ENCODE measurements at places on chromosomes 16 and 17.
A peak's percentile ranks its signal among the peaks of the same experiment; 100 is the strongest.

GRCh38 chr17:34117811-34118210, 137.3 kb upstream of the CCL2 start:
- no peak for DNase-seq

DNA sequence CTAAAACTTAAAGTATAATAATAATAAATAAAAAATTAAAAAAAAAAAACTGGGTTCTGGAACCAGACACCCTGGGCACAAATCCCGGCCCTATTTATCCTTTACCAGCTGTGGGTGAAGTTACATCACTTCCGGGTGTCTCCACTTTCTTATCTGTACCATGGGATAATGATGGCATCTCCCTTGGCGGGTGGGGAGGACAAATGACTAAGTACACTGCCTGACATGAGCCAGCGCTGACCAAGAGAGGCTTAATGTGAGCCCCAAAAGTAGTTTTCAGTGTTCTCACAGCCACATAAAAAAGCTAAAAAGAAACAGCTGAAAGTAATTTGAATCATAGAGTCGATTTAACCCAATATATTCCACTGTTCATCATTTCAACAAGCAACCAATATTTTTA, 424.9 kb downstream of the SOX9 start:
- no peak for DNase-seq

- DNase-seq, result peak; percentile 38
Measured at GRCh38 chr17:75516619-75517296, 430 bp downstream of the TSEN54 start.

DNA sequence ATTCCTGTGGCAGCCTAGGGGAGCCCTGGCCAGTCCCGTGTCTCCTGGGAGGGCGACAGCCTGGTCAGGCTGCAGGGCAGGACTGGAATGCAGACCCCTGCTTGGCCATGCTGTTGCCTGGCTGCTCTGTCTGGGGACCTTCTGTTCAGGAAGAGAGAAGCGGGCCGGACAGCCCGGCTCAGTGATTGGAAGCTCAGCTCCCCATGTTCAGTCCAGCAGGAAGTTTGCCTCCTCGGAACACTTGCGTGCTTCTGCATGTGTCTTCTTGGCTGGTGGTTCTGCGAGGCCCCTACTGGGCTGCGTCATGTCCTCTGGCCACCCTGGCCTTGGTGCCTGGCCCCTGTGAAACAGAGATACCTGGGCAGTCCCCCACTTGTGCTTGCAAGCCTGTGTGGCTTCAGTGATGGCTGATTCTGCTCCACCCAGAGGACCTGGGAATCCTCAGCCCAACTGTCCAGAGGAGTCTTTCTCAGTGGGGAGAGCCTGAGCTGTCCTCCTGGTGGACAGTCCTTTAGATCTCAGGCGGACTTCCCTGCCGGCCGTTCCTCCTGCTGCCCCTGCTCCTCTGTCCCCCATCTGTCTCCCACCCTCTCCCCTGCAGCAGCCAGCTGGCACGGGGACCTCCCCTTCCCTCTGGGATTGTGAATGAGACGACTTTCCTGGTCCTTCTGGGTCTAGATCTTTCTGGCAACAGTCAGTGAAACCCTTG, 279.5 kb downstream of the SEC14L1 start:
- DNase-seq, result no peak

- no peak for DNase-seq
Measured at GRCh38 chr16:78552106-78552675, 452.7 kb downstream of the WWOX start.

GRCh38 chr17:79482727-79483521, 127.9 kb downstream of the RBFOX3 start:
- DNase-seq, result no peak

DNA sequence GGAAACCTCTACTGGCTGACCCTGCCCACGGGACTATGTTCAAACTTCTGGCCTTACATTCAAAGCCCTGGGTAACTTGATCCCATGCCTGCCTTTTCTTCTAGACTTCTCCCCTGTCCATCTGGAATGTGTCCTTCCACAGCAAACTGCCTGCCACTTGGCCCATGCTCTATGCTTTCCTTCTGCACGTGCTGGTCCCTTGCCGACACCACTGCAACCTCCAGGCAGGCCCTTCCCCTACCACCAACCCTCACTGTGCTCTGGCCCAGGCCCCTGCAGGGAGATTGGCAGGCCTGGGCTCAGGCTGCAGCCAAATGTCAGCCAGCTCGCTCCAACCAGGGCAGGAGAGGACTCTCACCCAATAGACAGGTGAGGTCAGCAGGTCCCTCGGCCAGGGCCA, 11.0 kb downstream of the HSD11B2 start:
- DNase-seq, result no peak

GRCh38 chr17:43832168-43832975, 574 bp downstream of the MPP3 start:
- DNase-seq, result peak; percentile 62

- no peak for DNase-seq
Measured at GRCh38 chr17:17091856-17092756, 49.8 kb downstream of the MPRIP start.

- no peak for DNase-seq
Measured at GRCh38 chr17:63826468-63827001, 696 bp upstream of the PSMC5 start.

- peak; percentile 77 for DNase-seq
Measured at GRCh38 chr16:55471448-55472097, 7.4 kb upstream of the MMP2 start.

GRCh38 chr17:34990921-34991365, 10.6 kb downstream of the LIG3 start:
- DNase-seq, result no peak

- DNase-seq, result no peak
Measured at GRCh38 chr16:75556431-75556950, 439 bp upstream of the TMEM231 start.

GRCh38 chr17:7767405-7768021, 50.0 kb downstream of the DNAH2 start:
- no peak for DNase-seq

DNA sequence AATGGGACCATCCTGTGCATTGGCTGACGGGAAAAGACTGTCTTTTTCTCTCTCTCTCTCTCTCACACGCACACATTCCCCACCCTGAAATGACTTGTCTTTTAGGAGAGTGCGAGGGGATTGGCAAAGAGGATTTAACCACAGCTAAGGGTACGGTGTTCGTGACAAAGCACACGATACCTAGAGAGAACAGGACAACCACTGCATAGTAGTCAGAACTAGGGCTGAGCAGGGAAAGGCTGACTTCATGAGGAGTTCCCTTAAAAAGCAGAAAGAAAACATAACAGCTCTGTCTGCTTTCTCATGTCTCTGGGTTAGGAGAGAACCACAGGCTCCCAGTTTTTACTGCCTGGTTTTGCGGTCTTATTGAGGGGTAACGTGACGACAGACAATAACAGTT, 742.8 kb upstream of the SOX9 start:
- no peak for DNase-seq

DNA sequence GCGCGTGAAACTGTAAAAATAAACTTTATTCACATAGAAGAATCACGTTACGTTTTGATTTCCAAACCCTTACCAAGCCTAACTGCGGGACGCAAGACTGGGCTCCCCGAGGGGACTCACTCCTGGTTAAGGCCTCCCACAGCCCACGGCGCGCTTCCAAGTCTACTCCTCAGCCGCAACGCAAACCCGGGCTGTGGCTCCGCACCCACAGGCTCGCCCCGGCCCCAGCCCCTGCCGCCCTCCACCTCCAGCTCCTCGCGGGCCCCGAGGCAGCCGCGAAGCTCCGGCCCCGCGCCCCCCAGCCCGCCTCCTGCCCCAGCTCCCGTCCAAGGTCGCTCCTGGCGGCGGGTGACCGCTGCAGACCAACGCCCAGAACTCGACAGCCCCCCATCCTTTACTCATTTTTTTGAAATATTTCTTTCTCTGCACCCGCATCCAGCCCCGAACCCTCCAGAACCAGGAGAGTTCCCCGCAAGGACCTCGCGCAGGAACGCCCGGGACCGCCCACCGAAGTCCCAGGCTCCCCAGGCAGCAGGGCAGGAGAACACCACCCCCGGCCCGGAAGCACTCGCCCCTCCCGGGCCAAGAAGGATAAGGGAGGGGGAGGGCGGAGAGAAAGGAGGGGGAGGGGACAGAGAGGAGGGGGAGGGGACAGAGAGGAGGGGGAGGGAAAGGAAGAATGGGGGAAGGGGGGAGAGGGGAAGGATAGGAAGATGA, 912 bp downstream of the USP22 start:
- peak; percentile 65 for DNase-seq

DNA sequence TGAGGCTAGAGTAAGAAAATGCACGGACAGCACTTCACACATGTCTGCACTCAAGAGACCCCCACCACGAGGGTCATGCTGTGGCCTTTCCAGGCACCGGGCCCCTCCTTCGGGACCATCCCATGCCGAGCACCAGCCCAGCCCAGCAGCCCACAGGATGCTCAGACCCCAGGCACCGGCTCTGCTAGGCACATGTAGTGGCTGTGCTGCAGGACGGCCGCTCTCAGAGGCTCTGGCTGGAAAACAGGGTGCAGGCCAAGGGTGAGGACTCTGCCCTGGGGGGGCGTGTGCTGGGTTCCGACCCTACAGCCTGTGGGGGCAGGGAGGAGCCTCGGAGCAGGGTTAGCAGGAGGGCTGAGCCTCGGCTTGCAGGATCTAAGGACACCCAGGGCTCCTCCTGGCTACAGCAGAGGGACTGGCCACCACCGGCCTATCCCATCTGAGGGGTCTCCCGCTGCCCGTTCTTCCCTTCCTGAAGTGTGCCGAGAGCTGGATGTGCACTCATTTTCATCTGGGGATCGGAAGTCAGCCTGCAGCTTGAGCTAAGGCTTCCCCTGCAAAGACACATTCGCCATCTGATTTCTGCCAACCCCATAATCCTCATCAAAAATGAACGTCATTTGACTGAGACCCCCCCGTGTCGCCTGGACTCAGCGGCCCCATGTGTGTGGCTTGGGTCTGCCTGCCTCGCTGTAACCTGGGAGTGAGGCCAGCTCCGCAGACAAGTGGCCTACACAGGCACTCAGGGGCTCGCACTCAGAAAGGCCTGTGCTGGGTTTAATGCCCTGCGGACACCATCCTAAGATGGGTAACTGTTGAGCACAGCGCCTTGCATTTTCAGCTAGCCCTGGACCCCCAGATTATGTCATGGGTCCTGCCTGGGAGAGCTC, 293.1 kb upstream of the FOXF1 start:
- no peak for DNase-seq

- DNase-seq, result no peak
Measured at GRCh38 chr17:5260542-5260941, 21.5 kb upstream of the RABEP1 start.

DNA sequence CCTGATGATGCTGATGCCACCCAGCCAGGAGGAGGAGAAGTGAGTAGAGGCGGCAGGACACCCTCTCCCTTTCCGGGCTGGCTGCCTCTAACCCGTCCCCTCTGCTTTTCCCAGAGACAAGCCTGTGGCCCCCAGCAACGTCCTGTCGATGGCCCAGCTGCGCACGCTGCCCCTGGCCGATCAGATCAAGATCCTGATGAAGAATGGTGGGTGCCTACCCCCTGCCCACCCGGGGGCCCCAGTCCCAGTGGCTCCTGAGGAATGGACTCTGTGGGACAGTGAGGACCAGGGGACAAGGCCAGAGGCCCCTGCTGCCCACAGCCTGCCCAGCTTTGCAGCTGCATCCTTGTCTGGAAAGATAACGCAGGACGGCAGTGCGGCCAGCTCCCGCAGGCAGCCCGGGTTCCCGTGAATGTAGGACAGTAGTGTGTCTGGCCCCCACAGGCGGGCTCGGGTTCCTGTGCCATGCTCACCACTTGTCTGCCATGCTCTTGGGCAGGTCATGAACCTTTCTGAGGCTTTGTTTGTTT, 19.9 kb downstream of the POLR3E start:
- no peak for DNase-seq

DNA sequence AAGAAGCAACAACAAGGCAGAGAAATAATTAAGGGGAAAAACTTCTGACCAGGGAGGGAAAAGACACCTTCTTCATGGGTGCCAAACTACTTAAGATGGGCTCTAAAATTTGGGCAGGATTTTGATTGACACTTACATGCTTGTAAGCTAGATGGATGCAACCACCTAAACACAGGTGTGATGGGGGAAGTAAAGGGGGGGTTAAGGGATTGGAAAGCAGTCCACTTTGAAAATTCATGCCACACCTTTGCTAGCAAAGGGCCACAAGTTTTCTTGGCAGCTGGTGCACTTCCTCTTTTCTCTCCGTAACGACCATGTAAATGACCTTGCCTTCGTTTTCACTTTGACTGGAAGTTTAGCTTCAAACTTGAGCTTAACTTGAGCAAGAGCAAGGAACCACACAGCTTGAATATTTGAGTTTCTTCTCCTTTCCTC, 14.3 kb upstream of the PRKAR1A start:
- DNase-seq, result no peak

DNA sequence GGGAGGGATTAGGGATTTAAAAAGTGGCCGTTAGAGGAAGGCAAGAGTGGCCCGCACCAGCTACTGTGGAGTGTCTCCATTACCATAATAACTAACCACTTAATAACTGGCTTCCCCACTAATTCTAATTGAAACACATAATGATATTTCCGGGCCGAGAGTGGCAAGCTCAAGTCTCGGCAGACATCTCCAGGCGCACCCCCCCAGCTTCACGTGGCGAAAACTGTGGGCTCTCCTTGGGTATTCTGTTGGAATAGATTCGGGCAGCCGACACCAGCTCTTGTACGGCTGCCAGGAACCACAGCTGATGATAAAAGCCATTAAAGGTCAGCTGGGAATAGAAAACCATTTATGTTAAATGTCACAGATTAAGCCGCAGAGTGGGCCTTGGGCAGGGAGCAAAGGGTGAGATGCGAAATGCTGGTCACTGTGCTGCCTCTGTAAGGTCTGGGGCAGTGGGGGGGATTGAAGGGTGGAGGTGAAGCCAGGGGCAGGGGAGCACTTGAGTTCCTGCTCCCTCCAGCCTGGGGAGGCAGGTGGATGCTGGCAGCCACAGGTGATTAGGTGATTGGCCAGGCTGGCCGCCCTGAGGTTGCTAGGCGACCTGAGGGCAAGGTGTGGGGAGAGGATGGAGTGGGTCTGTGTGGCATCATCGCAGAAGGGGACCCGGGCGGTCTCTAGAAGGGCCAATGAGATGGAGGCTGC, 115.6 kb upstream of the SDK2 start:
- DNase-seq, result no peak

DNA sequence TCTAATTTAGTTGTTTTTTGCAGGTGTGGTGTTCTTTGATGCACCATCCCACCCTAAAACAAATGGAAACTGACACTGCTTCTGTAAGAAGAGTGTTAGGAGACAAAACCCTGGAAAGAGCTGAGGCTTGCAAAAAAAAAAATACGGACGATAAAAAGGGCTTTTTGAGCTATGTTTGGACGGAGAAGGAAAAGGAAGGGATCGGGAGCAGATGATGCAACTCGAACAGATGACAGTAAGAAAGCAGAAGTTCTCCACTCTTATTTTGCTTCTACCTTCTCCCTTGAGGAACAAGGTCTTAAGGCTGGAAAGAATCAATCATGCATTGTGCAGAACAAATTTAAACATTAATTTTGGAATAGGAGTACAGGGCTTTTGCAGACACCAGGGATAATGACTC, 136.7 kb downstream of the MAF start:
- no peak for DNase-seq

GRCh38 chr17:45146890-45147580, 1.2 kb upstream of the HEXIM1 start:
- peak; percentile 82 for DNase-seq
